ENCODE measurements at places on chromosomes 11 and 22.

- DNase-seq = no peak
Measured at GRCh38 chr22:47460176-47460575, 697.7 kb downstream of the TBC1D22A start.

GRCh38 chr11:34869425-34869824 lies 46.8 kb downstream of the APIP start:
- DNase-seq = no peak

DNA sequence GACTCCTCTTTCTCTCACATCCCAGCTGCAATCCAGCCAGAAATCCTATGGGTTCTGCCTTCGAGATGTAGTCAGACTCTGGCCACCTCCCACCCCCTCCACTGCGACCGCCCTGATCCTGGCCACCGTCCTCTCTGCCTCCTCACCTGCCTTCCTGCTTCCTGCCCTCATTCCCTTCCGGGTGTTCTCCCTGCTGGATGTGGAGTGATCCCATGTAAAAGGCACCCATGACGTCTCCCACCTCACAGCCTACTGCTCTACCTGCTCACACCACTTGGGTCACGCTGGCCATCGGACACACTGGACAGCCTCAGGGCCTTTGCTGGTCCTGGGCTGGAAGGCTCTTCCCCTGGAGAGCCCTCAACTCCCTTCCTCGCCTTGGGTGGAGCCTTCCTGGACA lies 33.7 kb upstream of the CD5 start:
- DNase-seq = no peak

DNA sequence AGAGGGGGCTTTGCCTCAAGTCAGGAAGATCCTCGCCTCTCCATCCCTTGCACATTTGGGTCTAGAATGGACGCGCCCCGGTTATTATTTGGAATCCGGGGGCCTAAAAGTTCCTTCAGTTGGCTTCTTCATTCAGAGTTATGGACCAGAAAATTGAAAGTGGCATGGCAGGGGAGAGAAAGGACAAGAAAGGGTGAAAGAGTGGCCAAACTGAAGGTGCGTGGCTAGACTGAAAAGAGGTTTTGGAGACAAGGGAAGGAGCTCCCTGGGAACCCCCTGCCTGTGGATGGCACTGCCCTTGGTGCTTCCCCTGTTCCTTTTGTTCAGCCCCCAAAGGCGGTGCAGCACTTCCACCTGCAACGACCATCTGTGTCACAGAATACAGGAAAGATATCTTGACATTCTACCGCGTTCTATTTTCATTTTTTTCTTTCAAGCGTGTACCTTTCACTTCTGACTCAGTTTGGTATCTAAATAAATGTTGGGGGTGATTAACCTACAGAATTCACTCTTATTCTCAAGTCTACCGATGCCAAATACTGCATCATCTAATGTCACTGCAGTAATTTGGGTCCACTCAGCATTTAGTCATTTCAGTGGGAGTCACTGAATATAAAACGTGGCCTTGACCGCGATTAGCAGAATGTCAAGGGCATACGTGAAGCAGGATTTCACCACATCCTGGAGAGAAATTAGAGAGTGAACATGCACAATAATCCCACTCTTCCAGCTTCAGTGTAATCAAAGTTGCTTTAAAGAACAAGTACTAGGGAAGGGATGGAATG lies 88.1 kb upstream of the ARHGAP32 start:
- DNase-seq = peak; percentile 81

DNA sequence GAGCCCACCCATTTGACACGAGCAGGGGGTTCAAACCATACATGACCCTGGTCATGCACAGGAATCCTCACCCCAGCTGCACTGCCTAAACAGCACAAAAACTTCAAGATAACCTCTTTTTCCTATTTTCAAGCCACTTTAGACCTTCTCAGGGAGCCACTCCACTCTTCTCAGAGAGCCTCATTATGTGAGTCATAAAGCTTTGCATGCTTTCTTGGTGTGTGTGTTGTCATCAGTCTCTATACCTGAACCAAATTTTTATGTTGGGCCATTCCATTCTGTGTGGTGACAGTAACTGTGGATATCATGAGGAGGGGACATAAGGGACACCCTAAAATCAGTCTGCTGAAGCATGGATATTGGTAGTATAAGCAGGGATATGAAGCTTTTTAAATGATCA lies 769.5 kb upstream of the API5 start:
- no peak for DNase-seq

- no peak for DNase-seq
Measured at GRCh38 chr22:39518996-39519680, 1.2 kb upstream of the ATF4 start.

DNA sequence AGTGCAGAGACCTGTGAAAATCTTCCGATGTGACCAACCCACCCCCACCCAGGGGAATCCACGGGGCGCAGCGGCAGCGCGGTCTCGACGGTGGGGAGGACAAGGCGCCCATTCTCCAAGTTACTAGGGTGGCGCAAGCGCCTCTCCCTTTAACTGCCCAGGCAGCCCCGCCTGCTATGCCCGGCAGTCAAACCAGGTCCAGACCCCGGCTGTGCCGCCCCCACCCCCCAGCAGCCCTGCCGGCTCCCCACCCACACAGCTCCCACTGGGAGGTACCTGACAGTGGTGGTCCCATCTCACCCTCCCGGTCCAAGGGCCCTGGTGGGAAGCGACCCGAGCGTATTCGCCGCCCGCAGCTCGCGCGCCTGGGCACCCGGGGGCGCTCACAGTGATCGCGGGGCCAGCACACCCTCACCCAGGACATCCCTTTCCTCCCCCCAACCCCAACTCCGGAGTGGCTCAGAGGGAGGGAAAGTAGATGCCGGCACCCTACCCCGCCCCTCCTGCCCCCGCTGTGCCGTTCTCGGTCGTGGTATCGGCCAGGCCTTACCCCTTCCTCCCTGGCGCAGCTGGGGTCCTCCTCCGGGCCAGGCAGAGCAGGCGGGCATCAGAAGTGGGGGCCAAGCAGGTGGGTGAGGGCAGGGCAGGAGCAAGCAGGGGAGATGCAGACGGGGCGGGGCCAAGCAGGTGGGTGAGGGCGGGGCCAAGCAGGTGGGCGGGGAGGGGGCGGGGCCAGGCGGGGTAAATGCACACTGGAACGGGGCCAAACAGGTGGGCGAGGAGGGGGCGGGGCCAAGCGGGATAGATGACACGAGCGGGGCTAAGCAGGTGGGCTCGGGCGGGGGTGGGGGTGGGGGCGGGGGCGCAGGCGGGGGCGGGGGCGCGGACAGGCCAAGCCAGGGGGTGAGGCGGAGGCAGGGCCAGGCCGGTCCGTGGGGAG lies at the start of gene TRPM5:
TSS of gene TRPM5 (minus strand) at position 634 of the 940 bp plus-strand sequence. CDS start 21,478 bp downstream, outside the sequence.
- no peak for DNase-seq

- DNase-seq = no peak
Measured at GRCh38 chr11:134483291-134483690, 71.2 kb upstream of the B3GAT1 start.

GRCh38 chr11:96333191-96333719 lies 9.7 kb downstream of the MAML2 start:
- DNase-seq = no peak

DNA sequence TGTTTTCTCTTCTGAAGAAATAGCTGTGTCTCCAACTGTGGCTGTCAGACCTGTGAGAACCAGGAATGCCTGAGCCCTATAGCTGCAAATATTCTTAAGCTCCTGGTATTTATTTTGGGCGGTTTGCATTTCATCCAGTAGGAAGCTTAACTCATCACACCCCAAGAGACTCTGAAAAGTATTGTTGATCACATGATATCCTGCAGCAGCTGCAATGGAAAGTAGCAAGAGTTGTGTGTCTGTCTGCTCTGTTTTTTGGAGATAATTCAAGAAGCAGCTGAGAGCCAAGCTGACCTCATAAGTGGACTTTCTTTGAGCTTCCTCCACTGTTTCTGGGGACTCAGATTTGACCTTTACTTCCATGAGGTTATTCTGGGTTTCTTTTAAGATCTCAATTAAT lies 36.4 kb upstream of the MRPL17 start:
- DNase-seq = no peak

- DNase-seq = peak; percentile 76
Measured at GRCh38 chr11:74449369-74449931, 17.9 kb downstream of the KCNE3 start.

GRCh38 chr11:121933294-121933693 lies 182.7 kb downstream of the BLID start:
- DNase-seq = no peak

DNA sequence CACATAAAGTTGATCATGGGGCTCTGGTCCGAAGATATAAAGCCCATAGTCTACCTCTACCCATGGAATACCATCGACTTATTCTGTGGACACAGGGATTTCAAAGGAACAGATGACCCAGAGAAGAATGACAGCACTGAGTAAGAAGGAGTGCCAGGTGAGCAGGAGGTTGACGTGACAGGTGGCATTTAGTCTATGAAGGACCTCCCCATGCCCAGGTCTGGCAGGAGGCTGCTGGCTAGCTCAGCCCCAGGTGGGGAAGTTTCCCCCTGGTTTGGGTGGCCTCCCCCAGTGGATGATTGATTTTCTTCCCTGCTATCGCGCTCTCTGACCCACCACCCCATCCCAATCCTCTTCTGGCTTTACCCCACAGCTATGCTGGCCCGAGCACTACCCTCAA lies 39.1 kb downstream of the KCNC1 start:
- no peak for DNase-seq

DNA sequence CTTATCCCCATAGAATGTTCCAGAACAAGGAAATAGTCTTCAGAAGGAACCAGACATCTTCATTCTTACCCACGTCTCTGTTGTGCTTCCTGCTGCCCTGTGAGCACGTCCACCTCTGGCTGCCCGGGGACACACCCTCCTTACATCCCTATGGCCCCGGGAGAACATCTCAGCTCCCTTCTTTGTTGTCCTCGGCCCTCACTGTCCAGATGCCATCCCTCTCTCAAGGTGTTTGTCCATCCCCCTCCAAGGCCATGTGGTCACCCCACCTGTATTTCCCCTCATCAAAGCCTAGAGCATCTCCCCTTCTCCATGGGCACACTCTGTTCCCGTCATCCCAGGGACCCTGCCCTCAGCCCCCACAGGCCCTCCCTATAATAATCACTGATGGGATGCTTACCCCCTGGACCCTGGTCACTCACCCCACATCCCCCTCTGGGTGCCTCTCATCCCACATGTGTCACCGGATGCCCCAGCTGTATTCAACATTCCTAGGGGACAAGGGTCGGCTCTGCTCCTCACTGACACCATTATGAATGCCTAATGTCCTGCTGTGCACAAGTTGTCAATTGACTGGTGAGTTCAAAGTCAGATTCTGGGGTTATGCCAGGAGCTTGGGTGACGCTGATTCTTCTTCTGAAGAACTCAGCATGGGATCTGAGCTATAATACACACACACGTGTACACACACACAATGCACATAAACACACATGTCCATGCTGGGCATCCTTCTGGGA lies 28.8 kb downstream of the IGLL5 start:
- DNase-seq = no peak

- DNase-seq = peak; percentile 29
Measured at GRCh38 chr11:83827940-83828554, 541.9 kb upstream of the CCDC90B start.

GRCh38 chr11:85673393-85673792 lies 8.5 kb upstream of the CREBZF start:
- DNase-seq = peak; percentile 31

- DNase-seq = no peak
Measured at GRCh38 chr11:2527621-2528291, 82.9 kb downstream of the KCNQ1 start.

DNA sequence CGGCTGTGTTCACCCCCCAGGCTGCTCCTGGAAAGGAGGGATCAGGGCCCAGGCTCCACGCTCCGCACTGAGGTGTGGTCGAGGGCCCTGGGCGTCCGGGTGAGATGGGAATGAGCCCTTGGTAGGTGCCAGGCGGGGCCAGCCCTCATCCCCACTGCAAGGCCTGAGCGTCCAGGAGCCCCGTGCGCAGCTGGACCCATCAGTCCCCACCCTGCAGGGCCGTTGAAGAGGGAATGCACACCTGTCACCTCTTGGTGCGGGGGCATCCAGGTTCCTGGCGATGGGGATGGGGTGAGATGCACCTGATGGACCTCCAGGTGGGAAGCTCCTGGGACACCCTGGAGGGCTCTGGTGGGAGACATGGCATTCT lies 72.2 kb downstream of the KCNQ1 start:
- DNase-seq = no peak

- no peak for DNase-seq
Measured at GRCh38 chr11:76480241-76480640, 35.4 kb downstream of the EMSY start.

- no peak for DNase-seq
Measured at GRCh38 chr11:76613901-76614300, 56.6 kb downstream of the LRRC32 start.

DNA sequence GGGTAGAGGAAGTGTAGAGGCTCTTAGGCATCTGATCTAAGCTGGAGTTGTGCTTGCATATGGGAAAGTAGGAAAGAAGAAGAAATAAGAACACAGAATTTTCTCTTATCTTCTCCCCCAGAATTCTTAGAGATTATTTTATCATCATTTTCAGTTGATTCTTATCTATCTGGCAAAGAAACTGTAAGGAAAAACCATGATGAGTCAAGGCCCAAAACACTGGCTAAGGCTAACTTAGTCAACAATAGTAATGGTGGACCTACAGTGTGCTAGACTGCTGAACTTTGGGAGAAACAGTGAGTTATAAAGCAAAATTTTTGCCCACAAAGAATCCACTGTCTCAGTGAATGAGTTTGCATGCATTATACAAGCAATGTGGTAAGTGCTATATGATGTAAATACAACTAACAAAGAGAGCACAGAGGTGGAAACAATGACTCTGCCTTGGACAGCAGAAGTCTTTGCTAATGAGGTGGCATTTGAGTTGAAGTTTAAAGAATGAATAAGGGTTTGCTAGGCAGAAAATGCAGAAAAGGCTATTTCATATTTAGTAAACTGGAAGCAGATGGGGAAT lies 344.5 kb upstream of the PLET1 start:
- DNase-seq = peak; percentile 74

- DNase-seq = no peak
Measured at GRCh38 chr11:34457607-34458006, 18.9 kb downstream of the CAT start.

DNA sequence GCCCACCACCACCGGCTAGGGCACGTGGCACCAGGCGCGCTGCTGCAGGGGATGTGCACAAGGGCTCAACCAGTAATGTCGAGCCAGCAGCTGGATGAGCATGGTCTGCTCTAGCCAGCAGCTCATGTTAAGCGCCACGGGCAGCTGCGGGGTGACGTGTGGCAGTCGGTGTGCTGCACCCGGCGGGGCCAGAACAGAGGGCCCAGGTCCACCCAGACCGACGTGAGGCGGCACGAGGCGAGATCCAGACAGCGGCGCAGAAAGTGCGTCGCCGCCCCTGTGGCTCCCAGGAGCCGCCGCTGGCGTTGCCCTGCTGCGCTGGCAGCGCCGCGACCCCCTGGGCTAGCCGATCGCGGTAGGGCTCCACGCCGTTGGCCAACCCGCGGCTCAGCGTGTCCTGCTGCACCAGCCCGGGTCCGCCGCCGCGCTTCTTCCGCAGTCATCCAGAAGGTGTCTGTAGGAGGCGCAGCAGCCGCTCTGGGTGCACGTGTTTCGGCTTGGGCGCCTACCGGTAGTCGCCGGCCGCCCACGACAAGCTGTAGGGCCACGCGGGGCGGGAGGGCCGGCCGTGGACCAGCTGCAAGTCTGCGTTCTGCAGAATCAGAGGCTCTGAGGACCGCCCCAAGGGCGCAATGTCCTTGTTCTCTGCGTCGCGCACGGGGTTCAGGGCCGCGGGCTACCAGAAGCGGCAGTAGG lies 4.6 kb upstream of the GALR3 start:
- no peak for DNase-seq
